CD4-positive, alpha-beta T cell treated with Interleukin-15 for 1 hour (primary cell): ENCODE measurements at places on chromosomes 12 and 14.

DNA sequence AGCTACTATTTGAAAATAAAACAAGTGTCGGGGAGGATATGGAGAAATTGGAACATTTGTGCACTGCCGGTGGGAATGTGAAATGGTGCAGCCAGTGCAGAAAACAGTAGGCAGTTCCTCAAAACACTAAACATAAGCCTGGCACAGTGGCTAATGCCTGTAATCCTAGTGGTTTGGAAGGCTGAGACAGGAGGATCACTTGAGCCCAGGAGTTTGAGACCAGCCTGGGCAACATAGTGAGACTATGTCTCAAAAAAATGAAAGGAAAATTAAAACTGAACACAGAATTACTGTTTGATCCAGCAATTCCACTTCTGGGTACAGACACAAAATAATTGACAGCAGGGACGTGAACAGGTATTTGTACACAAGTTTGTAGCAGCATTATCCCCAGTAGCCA, 12.6 kb downstream of the SIVA1 start:
- DNase-seq, result no peak

GRCh38 chr12:89501793-89502192, 22.8 kb downstream of the GALNT4 start:
- DNase-seq, result no peak

- no peak for DNase-seq
Observed at GRCh38 chr12:131894981-131895639, 688 bp downstream of the ULK1 start.

- DNase-seq, result no peak
Observed at GRCh38 chr14:51666826-51667225, 15.1 kb downstream of the FRMD6 start.

DNA sequence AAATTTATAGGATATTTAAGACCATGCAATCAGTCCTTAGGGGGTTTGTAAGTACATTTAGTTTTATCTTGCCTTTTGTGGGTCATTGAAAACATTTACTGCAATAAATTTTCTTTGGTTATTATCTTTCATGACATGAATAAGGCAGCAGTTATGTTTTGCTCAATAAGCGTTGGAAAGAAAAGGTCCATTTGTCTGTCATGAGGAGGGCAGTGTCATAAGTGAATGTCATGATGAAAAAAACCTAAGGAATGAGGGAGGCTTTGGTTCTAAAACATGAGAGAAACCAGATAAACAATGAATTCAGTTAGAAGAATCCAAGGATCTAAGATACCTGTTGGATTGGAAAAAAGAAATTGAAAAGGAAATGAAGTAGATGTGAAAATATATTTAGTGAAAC, 209.4 kb downstream of the NAV3 start:
- DNase-seq, result no peak

DNA sequence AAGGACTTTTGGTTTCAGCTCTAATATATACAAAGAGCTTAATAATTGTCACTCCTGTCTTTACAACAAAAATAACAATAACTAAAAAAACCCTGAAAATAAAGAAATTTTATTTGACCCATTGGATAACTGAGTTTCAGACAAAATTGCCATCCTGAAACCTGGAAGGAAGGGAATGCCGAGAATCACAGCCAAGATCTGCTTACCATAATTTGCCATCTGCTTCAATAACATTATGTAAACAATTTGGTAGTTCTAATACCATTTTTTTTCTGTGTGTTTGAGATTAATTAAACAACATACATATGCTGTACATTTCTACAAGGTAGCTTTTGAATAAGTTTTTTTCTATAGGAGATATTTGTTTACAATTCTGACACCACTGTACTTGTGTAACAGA, 596.3 kb upstream of the MGAT4C start:
- no peak for DNase-seq

GRCh38 chr12:92554158-92555073, 148.4 kb upstream of the PLEKHG7 start:
- no peak for DNase-seq

- no peak for DNase-seq
Observed at GRCh38 chr12:59517522-59517921, 78.3 kb upstream of the SLC16A7 start.
